ENCODE measurements at places on chromosomes 7 and 10. TPM values are rescaled to one million over a fixed set of nuclear protein-coding genes. Genes with fewer than 3 reads are reported as not detected.

FBXO24 gene
- not detected for total RNA-seq

HOXA5 gene
- total RNA-seq: 0.43 TPM

CYP2C8 gene
- total RNA-seq: not detected

PNLIPRP1 gene
- total RNA-seq: not detected

PRLHR gene
- not detected for total RNA-seq

FGFBP3 gene
- not detected for total RNA-seq

Measured in tracheal epithelial cell (primary cell).